ENCODE measurements at places on chromosomes 4 and X.

DNA sequence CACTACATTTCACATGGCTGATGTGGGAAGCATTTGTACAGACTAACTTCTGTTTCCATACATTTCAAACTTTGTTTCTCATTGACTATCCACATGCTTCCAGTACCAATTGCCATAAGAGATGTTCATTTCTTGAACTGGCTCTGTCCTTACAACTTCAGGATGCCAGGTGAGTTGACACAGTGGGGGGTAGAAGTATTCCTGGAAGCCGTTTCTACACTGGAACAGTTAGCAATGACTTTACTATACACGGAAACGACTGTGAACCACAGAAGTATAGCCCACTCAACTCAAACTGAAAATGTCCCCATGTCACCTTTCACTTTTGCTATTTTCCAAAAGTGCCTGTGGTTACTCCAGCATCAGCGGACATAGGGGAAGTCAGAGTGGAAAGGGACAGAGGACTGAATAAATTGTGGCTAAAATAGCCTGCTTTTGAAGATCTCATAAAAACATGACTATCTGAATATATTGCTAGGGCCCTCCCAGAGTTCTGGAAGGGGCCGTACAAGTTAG, 38.0 kb upstream of the DSPP start:
- no peak for DNase-seq

- DNase-seq: no peak
These were observed 208.1 kb downstream of the PDGFC start for GRCh38 chr4:156763511-156763910.

DNA sequence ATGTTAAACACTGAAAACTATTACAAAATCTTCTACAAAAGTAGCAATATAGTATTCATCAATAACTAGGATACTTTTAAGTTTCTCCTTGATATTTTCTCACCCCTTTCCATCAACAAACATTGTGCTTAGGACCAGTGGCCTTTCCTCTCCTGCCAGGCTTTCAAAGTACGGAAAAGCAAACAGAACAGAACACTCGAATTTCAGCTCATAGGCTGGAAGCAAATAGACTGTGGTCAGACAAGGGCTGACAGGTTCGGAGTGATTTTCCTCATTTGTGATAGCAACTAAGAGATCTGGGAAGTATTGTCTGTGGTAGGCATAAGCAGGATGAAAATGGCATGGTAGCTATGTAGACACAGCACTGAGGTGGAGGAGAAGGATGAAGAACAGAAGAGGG, 68.6 kb upstream of the SORBS2 start:
- DNase-seq: peak; percentile 6

DNA sequence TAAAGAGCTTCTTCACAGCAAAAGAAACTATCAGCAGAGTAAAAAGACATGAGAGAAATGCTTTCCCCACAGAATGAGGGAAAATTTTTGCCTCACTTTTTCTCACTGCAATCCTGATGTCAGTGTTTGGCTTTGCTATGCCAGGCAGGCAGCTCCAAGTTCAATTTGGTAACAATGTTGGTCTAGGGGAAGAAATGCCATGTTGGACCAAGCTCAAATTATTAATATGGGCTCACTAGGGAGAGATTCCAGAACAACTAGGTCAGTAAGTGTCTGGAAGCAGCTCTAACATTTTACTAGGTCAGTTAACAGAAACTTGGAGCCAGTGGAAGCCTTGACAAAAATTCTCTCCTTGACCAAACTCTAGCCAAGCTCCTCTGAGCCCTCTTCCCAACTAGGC, 95.4 kb downstream of the NAF1 start:
- DNase-seq: no peak

DNA sequence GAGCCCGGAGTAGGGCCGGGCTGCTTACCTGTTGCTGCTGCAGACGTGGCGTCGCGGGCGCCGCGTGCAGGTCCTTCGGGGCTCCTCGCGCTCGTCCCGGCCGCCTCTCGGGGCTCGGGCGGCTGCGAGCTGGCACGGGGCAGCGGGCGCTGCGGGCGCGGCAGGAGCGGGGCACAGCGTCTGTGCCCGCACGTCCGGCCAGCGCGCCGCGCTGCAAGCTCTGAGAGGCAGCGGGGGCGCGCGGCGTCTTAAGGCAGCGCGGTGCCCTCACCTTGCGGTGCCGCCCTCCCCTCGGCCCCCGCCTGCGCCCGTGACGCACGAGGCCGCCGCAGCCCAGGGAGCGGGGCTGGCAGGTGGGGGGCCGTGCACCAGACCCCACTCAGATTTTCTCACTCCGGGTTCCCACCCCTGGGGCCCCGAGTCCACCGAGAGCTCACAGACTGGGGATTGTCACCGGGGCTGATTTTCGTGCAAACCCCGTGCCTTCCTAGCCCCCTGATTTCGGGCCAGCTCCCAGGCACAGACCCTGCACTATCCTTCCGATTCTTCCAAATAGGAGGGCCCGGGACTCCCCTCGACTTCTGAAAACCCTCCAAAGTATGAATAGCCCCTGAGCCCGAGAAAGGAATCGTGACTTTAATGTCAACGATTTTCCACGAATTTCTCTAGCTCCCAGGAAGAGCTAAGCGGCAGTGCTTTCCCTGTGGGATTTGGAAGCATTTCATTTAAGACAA, at the start of gene GPR101:
Gene GPR101, minus strand, starts transcription at position 222 of the 734 bp plus-strand sequence. CDS start 2,321 bp downstream, outside the sequence.
- no peak for DNase-seq

DNA sequence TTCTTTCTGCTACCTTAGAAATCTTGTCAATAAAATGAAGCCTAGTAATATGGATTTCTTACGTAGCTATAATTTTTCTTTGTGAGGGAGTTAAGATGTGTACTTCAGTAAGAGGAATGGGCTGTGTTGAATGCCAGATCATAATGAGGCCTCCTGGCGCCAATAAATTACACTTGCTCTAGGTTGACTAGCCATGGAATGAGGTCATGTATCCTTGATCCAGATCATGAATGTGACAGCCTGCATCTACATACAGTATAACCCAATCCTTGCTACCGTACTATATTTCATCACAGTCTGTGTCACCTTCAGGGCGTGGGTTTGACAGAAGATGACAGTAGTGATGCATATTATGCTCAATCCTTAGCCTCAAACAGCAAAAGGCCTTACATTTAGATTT, 36.2 kb downstream of the NHS start:
- peak; percentile 3 for DNase-seq

DNA sequence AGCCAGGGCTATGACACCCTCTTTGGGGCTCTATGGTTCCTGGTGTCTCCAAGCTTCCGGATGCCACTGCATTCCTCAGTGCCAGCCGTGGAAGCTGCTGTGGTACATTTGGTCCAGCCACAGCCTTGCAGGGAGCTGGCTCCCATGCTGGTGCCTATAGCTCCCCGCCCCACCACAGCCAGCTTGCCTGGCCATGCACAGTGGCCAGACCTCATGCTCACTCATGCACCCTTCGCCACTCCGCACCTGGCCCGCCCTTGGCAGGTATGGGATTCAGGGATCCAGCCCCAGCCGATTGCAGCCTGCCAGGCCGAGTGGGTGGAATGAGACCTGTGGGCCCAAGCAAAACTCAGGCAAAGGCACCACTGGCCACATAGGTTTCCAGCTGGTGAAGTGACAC, 354.8 kb downstream of the GRIA2 start:
- DNase-seq: no peak

GRCh38 chrX:74232859-74233258, 71.1 kb upstream of the ZCCHC13 start:
- no peak for DNase-seq
